Cerebellar nuclear complex (tissue), 1 donor: ENCODE measurements at places on chromosomes 7 and 10.

DNA sequence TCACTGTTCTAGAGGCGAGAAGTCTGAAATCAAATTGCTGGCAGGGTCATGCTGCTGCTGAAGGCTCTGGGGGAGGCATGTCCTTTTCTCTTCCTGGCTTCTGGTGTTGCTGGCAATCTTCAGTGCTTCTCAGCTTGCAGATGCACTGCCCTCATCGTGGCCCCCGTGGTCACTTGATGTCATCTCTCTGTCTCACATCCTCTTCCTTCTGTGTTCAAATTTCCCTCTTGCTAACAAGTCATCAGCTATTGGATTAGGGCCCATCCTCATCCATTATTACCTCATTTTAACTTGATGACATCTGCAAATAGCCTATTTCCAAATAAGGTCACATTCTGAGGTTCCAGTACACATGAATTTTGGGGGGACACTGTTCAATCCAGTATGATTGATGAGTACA, 36.6 kb upstream of the SRGN start:
- DNase-seq, result no peak

DNA sequence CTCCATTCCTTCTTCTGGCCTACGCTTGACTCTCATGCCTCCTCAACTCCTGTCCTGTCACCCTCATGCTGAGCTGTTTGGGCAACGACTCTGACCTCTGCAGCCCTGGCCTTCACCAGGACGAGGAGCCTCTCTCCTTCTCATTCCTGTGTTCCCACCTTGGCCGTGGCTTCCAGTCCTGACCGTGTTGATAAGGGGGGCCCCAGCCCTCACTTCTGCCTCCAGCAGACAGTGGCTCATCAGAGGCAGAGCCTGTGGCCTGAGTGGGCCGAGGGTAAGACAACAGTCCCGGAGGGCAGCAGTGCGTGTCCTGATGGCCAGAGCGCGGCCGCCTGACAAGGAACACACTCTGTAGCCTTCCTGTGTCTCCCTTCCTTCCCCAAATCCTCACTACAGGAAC, 61.7 kb upstream of the UBE3C start:
- DNase-seq, result no peak

GRCh38 chr7:35032166-35032565, 5.1 kb downstream of the DPY19L1 start:
- DNase-seq, result no peak

GRCh38 chr10:133475425-133475734, 21.6 kb downstream of the SCART1 start:
- no peak for DNase-seq

GRCh38 chr10:29084681-29085307, 204.1 kb upstream of the LYZL1 start:
- DNase-seq, result no peak

- DNase-seq, result no peak
Measured at GRCh38 chr7:29071203-29071874, 75.0 kb downstream of the CPVL start.

DNA sequence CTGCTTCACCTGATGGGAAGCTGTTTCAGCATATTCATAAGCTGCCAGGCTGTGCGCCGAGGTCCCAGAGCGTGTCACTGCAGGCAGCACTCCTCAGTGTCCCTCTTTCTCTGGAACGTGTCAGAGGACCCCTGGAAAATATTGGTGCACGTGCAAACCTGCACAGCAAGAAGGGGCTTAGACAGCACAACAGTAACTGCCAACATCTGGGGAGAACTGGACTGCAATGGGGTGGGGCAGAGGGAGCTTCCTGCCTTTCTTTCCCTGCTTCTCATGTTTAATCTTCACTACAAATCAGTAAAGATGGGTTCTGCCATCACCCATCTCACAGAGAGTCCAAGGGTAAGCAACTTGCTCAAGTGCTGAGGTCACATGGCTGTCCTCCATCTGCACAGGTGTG, 86.5 kb upstream of the GPR26 start:
- DNase-seq, result no peak

- DNase-seq, result no peak
Measured at GRCh38 chr10:116712989-116713543, 29.3 kb downstream of the HSPA12A start.

GRCh38 chr10:127979566-127979965, 72.7 kb downstream of the PTPRE start:
- DNase-seq, result no peak

DNA sequence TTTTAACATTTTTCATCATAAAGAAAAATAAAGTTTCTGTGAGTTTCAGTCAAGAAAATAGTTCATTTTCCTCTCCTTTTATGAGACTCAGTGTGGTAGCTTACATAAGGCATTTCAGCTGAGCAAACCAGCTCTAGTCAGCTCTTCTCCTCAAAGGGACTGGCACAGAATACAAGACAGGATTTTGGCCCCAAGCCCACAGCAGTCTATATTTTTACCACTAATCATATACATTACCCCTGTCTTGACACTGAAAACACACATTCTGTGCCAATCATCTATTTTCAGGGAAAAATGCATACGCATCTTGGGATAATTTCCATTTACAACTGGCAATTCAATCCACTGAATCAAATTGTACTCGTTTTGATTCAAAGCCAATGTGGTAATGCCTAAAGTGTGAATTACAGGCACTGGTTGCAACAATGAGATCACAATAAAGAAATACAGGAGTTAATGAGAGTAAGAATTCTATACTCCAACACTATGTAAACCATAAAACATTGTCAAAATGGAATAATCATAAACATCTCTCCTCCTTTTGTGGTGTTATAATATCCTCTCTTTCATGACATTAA, 186.4 kb downstream of the CACNA2D1 start:
- DNase-seq, result no peak

DNA sequence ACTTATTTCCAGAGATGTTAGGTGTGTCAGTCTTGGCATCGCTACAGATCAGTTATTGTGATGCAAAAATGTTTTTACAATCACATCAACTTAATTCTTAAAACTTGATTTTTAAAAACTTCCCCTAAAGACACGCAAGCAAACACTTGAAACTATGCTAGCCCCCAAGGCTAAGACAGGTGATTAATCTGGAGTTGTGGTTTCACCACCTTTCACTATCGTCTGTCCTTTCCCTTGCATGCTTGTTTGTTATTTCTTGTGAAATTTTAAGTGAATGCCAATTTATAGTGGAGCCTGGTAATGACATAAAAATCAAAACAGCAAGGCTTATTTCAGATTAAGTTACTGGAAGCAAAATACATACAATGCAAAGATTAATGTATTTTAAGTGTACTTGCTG, 70.4 kb downstream of the SLC35B4 start:
- DNase-seq, result no peak

GRCh38 chr7:29123626-29124190, 22.6 kb downstream of the CPVL start:
- no peak for DNase-seq
